ENCODE measurements at places on chromosomes 16 and 17.

- no peak for DNase-seq
Observed at GRCh38 chr16:48340054-48340453, 45.2 kb downstream of the SIAH1 start.

DNA sequence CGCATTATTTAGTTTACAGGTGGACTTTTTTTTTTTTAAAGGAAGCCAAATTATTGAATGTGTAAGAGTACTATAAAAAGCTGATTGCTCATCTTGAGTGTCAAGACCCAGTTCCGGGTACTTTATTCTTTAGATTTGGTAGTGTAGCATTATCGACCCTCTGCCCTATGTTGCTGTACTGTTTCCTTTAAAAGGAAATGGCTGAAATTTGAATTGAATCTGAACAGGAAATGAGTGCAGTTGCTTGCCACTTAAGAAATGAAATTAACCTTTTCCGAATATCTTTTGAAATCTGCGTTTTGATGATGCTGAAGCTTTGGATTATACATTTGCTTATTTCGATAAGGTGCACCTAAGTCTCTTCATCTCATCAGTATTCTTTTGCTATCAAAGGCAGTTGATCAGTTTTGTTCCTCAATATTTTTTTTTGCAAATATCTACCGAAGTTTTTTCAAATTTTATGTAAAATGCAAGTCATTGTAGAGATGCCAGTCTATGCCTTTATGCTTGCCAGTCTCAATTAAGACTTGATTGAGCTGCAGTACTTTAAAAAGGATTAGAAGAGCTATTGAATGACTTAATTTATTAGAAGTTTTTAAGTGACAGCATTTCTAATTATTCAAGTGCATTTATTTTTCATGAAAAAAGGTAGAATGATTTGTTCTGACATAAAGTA lies 1.8 kb downstream of the GGNBP2 start:
- DNase-seq, result no peak

- no peak for DNase-seq
Observed at GRCh38 chr17:81539961-81540675, 11.9 kb downstream of the FSCN2 start.

GRCh38 chr17:67413388-67413787 lies 36.3 kb downstream of the PITPNC1 start:
- DNase-seq, result no peak

- no peak for DNase-seq
Observed at GRCh38 chr17:50863221-50863843, 2.8 kb downstream of the TOB1 start.

DNA sequence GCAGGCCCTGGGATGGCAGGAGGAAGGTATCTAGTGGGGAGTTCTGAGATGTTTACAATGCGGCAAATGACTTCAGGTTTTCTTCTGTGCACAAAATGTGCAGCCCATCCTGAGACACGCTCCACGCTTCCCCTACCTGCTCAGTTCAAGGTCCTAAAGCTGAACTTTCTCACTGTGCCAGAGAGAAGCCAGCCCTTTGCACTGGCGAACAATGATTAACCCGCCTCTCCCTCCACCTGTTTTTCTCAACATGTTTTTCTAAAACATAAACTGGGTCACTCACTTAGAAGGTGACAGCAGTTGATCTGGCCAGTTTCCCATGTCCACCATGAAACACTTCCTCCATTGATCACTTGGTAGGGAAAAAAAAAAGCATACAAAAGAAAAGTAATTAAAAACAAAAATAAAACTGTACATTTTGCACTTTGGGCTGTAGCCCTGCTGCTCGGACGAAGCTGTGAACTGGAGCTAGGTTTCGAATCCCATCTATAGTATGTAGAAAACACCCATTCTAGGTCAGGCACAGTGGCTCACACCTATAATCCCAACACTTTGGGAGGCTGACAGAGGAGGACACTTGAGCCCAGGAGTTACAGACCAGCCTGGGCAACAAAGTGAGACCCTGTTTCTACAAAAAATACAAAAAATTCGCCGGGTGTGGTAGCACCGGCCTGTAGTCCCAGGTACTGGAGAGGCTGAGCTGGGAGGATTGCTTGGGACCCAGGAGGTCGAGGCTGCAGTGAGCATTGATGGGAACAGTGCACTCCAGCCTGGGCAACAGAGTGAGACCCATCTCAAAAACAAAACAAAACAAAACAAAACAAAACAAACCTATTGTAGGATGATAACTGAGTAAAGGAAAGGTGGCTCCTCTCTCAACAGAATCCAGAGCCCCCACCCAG lies 6.1 kb upstream of the G6PC1 start:
- DNase-seq, result no peak

DNA sequence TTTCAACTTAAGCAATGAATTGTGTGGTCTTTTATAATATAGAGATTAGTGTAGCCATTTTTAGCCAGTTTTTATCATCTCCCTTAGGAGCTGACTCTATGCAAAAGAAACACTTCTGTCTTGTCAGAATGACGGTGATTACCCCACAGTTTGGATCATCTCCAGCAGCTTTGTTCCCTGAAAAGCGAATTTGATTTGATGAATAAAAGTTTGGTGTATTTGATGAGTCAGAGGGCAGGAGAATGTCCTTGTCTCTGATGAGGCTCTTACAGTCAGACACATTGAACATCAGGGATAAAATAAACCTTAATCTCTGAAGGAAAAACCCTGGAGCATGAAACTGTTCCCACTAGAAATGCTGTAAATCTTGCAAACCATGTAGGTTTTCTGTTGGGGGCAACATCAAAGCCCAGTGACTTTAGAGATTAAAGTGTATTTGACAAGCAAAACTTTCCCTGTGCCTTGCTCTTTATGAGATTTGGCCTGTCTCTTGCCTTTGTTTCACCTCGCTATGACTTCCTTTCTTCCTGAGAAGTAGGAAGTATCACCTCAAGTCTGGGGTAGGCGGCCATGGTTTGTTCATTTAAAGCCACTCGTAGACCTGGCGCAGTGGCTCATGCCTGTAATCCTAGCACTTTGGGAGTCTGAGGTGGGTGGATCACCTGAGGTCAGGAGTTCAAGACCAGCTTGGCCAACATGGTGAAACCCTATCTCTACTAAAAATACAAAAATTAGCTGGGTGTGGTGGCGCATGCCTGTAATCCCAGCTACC lies 209.3 kb downstream of the FTO start:
- no peak for DNase-seq

DNA sequence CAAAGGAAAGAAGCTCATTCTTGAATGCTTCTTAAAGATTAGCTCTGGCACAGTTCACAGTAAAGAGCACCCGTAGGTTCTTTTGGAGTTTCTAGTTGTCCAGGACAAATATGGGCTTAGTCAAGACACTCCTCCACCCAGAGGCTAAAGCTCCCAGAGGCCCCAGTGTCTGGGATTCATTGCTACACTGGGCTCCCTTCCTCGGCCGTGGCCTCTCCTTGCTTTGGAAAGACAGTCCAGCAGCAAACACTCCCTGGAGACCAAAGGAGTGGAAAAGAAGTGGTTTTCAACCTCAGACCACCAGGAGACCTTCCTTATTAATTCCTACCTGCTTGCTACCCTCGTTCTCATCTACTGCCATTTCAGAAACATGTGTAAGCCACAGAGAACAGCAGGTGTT lies 17.1 kb downstream of the PHB1 start:
- no peak for DNase-seq

DNA sequence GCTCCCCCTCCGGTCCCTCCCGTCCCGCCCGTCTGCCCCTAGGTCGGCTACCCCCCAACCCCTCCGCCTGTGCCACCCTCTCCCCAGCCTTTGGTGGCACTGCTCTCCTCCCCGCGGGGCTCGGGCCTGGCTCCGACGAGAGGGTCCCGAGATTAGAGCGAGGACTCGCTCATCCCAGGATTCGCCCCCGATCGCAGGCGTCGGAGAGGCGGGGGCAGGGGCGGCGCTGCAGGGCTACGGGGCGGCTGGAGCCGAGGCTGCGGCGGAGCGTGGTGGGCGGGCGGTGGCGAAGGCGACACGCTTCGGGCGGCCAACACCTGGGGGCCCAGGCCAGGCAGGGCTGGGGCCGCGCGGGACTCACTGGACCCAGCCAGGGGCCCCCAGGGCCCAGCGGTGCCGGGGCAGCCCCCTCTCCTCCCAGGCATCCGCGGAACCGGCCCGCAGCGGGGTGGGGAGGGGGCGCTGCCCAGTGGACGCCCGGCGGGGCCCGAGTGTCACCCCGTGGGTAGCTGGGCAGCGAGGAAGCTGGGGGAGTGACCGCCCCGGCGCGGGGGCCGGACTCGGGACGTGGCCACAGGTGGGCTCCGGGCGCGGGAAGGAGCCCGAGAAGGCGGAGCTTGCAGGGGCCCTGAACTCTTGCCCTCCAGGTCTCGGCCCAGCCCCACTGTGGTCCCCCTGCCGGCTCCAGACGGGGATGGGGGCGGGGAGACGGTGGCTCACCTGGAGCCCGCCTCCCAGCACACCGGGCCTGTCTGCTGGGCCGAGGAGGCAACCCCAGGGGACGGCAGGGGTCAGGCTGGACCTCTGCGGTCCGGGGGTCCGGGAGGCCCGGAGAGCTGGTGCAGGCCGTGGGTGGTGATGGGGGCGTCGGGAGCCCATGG lies 1.5 kb downstream of the MGAT5B start:
- DNase-seq, result no peak

DNA sequence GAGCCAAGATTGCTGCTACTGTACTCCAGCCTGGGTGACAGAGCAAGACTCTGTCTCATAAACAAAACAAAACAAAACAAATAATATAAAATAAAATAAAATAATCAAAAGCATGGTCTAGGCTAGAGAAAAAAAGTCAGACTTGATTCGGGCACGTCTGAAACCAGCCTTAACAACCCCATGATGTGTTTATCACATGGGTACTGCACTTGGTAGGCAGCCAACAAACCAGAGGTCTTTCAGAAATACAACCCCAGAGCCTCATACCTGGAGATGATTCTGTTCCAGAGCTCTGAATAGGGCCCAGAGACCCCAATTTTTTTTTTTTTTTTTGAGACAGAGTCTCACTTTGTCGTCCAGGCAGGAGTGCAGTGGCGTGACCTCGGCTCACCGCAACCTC lies 9.6 kb upstream of the HAPSTR1 start:
- DNase-seq, result no peak

GRCh38 chr17:79154951-79155585 lies 80.4 kb downstream of the ENGASE start:
- DNase-seq, result no peak

- DNase-seq, result no peak
Observed at GRCh38 chr16:78894886-78895285, 705.7 kb downstream of the MAF start.

GRCh38 chr16:3755249-3755648 lies 37.9 kb upstream of the TRAP1 start:
- no peak for DNase-seq

GRCh38 chr17:41868568-41868967 lies 3.3 kb upstream of the KLHL11 start:
- DNase-seq, result no peak

DNA sequence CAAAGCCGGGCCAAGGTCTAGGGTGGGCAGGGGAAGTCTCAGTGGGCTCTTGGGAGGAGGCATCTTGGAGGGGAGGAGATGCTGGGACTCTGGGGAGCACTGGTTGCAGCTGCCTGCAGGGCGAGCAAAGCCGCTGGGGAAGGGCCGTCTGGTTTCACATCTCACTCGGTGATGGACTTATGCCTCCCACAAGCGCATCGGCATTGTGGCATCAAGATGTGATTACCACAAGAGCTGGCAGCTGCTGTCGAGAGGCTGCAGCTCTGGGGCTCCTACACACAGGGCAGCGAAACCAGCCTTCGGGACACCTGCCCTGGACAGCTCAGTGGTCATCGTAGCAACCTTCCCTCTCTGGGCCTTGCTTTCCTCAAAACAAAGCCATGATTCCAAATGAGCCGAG lies 3.1 kb upstream of the KCNJ12 start:
- no peak for DNase-seq

DNA sequence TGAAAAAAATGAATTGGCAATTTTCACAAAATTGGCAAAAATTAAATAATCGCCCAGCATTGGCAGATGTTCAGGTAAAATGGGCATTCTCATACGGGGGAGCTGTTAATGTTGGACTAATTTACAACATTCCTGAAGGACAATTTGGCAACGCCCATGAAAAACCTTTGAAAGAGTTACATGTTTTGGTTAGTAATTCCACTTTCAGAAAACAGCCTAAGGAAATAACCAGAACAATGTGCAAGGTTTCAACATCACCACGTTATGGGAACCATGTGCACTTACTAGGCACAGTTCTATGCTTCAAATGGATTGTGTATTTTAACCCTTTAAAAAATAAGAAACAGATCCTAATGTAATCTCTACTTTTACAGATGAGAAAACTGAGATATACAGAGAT lies 62.7 kb downstream of the CDYL2 start:
- no peak for DNase-seq

DNA sequence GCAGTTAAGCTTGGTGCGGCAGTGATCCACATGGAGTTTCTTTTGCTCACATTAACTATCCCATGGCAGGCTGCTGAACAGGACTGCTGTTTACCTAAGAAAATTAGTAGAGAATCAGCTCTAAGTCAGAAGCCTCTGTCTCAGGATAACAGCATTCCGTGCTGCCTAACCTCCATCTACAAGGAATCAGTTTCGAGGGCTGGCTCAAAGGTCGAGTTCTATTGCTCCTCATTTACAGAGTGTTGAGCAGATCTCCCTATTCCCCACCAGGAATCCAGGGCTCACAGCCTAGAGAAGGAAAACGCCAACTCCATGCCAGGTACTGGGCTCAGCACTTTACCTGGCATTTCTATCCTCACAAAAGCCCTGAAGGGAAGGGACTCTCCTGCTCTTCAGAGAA lies 9.9 kb downstream of the GINS2 start:
- DNase-seq, result no peak

DNA sequence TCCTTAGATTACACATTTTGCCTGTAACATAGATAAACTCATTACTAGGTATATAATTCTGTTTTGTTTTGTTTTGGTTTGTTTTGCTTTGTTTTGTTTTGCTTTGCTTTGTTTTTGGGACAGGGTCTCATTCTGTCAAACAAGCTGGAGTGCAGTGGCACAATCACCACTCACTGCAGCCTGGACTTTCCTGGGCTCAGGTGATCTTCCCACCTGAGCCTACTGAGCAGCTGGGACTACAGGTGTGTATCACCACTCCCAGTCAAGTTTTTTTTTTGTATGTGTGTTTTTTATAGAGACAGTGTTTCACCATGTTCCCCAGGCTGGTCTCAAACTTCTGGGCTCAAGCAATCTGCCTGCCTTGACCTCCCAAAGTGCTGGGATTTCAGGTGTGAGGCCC lies 1.3 kb upstream of the CCL4L2 start:
- no peak for DNase-seq

DNA sequence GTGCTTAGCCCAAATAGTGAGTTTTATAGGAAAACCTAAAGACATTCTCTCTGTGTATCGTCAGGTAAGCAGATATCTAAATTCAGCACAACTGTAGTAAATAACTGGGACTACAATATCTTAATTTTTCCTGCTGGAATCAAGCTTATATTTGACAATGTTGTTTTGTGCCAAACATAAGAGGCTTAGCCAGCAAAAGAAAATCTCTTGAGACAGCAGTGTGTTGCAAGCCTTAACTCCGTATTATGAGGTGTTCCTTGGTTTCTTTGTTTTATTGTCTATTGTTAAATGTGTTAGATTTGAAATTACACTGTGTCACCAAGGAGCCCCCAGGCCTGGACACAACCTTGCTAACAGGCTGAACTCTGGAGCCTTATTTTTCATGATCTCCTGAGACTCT lies 1570.6 kb upstream of the GOT2 start:
- DNase-seq, result no peak

Data from stimulated activated CD8-positive, alpha-beta memory T cell treated with anti-CD3 and anti-CD28 coated beads, Interleukin-15, amount 100 ng/mL, for 24 hours (primary cell).